ENCODE measurements at places on chromosomes 6 and 20.
A peak's percentile ranks its signal among the peaks of the same experiment; 100 is the strongest.

GRCh38 chr6:140980265-140980887 is 1152.3 kb upstream of the GJE1 start:
- DNase-seq, result no peak

DNA sequence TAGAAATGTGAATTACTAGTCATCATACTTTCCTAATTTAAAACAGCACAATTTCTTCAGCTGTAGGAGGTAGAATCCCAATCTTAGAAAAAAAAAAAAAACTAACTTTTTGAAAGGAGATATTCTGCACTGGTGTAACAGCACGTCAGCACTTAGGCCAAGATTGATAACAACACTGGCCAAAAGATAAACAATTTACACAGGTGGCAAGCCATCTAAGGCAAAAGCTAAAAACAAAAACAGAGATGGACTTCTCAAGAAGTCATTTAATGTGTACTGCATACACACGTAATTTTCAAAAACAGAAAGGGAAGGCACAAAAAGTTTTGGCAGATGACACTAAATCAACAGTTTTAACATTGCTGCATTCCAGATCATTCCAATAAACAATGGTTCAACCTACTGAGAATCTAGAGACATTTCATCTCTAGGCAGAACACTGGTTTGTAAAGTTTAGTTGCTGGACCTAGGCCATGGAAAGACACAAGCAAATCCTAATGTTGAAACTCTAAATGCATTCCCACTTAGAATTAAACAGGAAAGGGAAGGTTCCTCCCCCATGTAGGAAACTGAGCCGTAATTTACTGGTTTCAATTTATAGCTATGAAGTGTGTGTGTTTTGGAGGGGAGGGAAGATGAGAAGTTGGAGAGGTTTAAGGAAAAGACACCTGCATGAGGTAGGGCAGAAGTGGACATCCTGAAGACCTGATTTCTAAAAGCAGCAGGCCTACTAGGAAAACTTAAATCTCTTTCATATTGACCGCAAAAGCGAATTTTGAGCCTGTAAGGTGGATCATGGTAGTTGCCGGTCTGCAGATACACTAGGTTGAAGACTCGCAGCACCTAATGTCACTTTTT is 1.3 kb downstream of the GCLC start:
- no peak for DNase-seq

GRCh38 chr6:152154559-152155356 is 347.3 kb downstream of the ESR1 start:
- DNase-seq, result no peak

DNA sequence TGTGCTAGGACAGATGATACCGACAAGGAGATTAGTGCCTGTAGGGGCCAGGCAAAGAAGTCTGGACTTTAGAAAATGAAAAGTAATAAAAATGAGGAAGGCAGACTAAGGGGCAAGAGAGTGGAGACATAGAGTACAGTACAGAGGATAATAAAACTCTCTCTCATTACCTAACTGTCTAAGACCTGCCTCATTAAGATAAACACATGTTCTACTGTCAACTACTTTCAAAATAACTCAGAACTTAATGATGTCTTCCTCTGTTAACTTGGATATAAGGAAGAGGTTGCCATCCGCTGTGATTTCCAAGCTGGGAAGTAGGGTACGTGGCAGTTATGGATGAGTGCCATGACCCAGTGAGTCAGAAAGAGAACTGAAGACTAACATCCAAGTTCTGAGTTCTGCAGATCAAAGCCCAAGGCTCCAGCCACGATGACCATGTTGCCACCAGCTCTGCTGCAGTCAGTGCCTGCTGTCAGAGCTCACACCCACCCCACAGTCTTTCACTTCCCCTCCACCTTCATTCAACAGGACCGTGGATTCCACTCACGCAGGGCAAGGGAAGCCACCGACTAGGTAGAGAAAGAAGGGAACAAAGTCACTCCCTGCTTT is 81.8 kb downstream of the KIF16B start:
- peak; percentile 81 for DNase-seq

DNA sequence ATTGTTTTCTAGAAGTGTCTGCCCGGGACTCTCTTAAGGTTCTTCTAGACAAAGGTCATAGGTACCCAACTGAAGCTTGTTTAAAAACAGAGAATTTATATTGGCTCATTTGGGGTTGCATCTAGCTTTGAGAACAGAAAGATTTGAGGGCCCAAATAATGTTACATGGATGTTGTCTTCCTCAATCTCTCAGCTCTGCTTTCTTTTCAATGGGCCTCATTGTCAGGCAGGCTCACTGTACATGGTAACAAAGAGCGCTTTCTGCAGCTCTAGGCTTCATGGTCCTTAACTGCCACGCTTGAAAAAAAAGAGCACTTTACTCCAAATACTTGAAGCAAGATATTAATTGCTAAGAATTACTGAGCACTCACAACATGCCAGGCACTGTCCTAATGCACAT is 22.2 kb downstream of the NHLRC1 start:
- no peak for DNase-seq

DNA sequence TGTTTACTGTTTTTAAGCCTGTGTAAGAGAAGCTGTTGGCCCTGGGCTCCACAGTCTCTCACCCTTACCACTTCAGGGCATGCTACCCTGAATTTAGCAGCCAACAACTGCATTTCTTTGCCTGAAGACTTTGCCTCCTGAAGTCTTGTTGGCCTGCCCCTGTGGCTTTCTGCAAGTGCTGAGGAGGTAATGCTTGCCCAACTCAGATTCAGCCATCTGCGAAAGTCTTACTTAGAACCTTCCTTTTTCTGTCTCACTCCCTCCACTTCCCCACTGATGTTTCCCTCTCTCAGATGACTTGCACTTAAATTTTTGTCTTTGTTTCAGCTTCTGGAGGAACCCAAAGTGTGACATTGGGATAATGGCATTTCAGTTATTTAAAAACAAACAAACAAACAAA is 11.8 kb upstream of the IBTK start:
- DNase-seq, result peak; percentile 22

GRCh38 chr20:8228315-8228714 is 96.2 kb downstream of the PLCB1 start:
- no peak for DNase-seq

GRCh38 chr6:154572556-154572955 is 62.1 kb upstream of the CNKSR3 start:
- DNase-seq, result no peak

- DNase-seq, result no peak
These were observed 228.1 kb downstream of the ATXN1 start for GRCh38 chr6:16533210-16533609.

- no peak for DNase-seq
These were observed 77.8 kb downstream of the JAG1 start for GRCh38 chr20:10595985-10596384.

DNA sequence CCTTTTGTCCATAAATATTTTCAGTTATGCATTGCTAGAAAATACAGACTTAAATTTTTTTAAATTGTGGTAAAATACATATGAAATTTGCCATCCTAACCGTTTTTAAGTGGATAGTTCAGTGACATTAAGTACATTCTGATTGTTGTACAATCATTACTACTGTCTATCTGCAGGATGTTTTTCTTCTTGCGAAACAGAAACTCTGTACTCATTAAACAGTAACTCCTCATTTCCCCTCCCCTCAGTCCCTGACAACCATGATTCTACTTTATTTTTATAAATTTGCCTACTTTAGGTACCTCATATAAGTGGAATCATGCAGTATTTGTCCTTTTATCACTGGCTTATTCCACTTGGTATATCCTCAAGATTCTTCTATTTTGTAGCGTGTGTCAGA is 21.3 kb downstream of the TAF11 start:
- no peak for DNase-seq

GRCh38 chr20:57175397-57176010 is 90.9 kb downstream of the BMP7 start:
- DNase-seq, result peak; percentile 2

- no peak for DNase-seq
These were observed 50.8 kb downstream of the DACT2 start for GRCh38 chr6:168268755-168269154.

GRCh38 chr6:8080362-8081151 is 16.4 kb upstream of the BLOC1S5 start:
- peak; percentile 76 for DNase-seq

- no peak for DNase-seq
These were observed 16.2 kb downstream of the PHACTR2 start for GRCh38 chr6:143694013-143694412.

DNA sequence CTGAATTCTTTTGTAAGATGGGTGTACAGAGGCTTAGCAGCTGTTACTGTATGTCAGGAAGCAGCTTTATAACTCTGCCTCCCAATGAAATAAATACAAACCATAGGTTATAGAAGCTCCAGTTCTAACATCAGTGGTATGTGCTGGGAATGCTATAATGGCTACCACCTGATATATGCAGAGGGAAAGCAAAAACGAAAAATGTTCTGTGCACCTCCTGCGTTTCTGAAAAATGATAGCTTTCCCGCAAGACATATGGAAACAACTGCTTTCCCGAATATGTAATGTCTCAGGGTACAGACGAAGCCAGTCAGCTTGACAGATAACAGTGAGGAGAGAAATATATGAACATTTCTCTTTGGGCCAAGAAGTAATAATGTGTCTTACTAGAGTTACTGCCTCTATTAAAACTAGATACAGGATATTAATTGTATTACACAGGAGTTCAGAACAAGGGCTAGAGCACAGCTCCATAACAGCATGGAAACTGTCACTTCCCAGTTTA is 517.0 kb upstream of the NRSN1 start:
- no peak for DNase-seq

GRCh38 chr6:119979862-119980261 is 630.3 kb upstream of the MAN1A1 start:
- no peak for DNase-seq

DNA sequence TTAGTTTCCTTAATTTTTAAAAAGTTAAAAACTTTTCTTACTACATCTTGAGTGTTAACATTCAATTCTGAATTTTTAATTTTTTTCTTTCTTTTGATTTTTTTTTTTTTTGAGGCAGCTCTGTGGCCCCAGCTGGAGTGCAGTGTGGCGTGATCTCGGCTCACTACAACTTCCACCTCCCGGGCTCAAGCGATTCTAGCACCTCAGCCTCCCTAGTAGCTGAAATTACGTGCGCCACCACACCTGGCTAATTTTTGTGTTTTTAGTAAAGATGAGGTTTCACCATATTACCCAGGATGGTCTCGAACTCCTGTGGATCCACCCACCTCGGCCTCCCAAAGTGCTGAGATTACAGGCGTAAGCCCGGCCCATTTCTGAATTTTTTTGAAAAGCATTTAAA is 1.2 kb downstream of the DDX43 start:
- DNase-seq, result no peak

DNA sequence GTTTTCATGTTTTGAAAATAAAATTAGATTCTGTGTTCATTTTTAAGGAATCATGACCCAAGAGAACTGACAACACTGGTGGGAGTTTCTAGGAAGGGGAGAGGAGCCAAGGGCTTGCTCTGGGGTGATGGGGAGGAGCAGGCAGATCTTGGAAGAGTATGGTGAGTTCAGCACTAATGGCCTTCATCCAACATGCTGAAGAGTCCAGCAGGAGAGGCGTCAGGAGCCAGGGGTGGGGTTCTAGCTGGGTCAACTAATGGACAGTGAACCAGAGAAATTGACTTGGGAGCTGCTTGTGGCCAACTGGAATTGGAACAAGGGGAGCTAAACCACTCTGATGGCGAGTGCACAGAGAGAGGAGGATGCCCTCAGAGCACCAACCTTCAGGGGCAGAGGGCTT is 107.1 kb downstream of the MRPL14 start:
- DNase-seq, result no peak

DNA sequence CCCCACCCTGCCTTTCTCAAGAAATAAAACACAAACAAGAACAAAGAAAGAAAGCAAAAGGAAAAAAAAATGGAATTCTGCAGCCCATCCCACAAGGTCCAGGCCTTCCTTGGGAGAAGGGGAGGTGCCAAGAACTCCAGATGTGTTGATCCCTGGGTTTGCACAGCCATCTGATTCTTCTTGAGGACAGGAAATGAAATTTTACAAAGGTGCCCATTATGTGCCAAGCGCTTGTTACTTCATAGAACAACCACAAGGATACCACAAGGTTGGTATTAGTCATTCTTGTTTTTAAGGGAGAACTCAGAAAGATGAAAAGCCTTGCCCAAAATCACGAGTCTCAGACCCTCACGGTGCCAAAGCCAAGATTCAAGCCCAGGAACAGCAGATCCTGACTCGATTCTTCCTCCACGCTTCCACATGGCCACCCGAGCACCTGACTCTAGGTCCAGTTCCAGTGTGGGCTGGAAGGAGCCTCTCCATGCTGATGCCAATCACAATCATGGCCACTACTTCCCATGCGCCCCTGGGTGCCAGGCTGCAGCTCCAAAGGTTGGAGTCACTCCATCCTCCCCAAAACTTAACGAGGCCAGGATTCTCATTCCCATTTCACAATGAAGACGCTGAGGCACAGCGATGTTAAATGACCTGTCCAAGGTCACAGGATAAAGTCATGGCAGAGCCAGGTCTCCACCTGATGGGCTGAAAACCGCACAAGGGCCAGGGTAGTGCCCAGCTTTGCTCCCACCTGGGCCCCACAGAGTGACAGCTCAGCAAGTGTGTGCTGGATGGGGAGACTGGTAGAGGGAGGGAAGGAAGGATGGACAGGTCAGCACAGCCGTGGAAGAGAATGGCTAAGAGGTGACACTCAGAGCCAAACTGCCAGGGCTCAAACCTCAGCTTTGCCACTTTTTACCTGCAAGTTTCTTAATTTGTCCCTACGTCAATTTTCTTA is 66.7 kb upstream of the TOP1 start:
- DNase-seq, result peak; percentile 22

GRCh38 chr20:44717986-44718385 is 2.8 kb downstream of the CCN5 start:
- no peak for DNase-seq

GRCh38 chr6:139528471-139528870 is 154.0 kb upstream of the CITED2 start:
- no peak for DNase-seq

DNA sequence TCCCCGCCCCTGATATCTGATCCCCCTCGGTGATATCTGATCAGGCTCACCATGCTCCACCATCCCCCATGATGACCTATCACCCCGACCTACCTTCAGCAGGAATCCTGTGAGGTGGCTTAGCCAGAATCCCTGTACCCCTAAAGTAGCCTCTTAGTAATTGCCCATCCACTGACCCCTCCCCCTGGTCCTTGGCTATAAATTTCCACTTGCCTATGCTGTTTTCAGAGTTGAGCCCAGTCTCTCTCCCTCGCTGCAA is 177.5 kb upstream of the GGTLC1 start:
- DNase-seq, result no peak

- no peak for DNase-seq
These were observed 693.6 kb downstream of the QKI start for GRCh38 chr6:164108092-164108491.

GRCh38 chr6:79656134-79656533 is 25.0 kb downstream of the SH3BGRL2 start:
- no peak for DNase-seq

GRCh38 chr6:166623318-166623717 is 3.7 kb downstream of the RPS6KA2 start:
- DNase-seq, result no peak

DNA sequence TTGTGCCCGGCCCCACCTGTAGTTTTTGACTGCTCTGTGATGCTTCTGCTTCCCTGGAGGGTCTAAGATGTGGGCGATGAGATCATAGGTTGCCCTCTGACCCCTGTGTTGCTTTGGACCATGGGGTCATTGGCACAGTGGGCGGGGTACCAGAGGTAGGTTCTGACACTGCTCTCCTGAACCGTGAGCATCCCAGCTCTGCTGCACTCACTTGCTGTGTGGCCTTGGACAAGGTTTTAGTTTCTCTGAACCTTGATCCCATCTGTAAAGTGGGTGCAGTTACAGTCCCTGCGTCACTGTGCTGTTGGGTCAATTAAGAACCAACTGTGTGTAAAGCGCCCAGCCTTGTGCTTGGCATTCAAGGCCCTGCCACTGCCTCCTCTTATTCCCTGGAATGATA is 30.9 kb downstream of the SRC start:
- no peak for DNase-seq

- peak; percentile 46 for DNase-seq
These were observed 254.0 kb downstream of the DLL1 start for GRCh38 chr6:170036916-170037315.

Data from suppressor macrophage treated with lipopolysaccharide for 4 hours (primary cell).